ENCODE measurements at places on chromosomes 1 and 21.

- no peak for DNase-seq
Measured at GRCh38 chr1:188761226-188761625, 1716.4 kb downstream of the BRINP3 start.

- DNase-seq: peak; percentile 68
Measured at GRCh38 chr1:220527908-220528678, at the start of gene MARK1. MARK1 (plus strand) TSS chr1:220528136; CDS start chr1:220528823, 687 bp downstream.

DNA sequence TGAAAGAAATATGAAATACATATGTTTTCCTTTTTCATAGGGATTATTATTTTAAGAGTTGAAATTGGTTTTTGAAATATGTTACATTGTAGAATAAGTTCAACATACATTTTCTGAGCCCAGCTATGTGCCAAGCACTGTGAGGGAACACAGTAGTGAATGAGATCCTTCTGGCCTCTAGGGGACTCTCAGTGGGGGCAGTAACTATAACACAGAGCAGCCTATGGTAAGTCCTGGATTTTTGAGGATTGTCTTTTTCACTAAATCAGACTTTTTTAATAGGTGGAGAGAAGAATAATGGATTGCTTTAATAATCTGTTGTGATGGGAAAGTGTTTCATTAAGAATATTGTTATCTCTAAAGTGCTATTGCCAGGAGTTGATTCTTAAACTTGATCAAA, 2.4 kb downstream of the DNAJC6 start:
- no peak for DNase-seq

DNA sequence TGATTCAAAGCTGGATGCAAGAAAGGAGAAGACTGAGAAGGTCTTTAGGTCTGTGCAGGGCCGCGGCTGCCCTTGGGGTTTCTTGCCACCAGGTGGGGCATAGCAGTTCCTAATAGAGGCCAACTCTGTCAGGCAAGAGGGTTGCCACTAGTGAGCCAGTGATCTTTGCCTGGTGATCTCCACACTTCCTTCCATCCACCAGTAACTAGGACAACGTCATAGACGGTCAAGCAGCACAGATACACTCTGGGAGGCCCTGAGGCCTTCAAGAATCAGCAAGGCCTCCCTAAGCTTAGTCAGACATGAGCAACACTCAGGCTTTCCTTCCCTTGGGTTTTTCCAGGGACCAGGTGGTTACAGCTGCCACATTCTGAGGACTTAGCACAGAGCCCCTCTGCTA, 32.9 kb upstream of the ATP2B4 start:
- DNase-seq: no peak

- DNase-seq: no peak
Measured at GRCh38 chr1:71351438-71351837, 270.6 kb upstream of the ZRANB2 start.

GRCh38 chr1:236020359-236021219, 44.3 kb downstream of the NID1 start:
- DNase-seq: no peak

DNA sequence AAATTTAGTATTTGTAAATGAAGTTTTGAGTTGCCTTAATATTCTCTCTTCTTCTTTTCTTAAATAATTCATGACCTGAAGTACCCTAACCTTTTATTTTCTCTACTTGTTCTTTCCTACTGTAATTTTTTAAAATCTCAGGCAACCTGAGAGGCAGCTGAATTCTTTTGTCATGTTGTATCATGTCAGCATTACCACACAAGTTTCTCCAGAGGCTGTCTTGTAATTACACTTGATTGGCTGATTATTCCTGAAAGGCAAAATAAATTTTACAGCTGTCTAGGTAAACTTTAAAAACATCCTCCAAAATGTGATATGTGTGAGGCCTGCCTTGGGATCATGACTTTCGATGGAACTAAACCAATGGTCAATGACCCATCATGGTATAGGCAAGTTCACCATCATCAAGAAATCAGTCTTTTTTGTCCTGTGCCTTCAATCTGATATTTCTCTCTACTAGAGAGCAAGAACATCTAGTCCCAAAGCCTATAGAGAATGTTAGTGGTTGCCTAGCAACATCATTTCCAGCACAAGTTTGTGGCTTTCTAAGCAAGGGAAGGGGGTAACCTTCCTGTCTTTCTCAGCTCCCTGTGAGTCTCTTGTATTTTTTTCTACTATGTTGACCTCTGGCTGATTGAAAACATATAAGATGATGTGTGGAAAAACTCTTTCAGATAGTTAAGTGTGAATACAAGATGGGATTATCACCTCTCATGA, 115.5 kb downstream of the GABPA start:
- no peak for DNase-seq

DNA sequence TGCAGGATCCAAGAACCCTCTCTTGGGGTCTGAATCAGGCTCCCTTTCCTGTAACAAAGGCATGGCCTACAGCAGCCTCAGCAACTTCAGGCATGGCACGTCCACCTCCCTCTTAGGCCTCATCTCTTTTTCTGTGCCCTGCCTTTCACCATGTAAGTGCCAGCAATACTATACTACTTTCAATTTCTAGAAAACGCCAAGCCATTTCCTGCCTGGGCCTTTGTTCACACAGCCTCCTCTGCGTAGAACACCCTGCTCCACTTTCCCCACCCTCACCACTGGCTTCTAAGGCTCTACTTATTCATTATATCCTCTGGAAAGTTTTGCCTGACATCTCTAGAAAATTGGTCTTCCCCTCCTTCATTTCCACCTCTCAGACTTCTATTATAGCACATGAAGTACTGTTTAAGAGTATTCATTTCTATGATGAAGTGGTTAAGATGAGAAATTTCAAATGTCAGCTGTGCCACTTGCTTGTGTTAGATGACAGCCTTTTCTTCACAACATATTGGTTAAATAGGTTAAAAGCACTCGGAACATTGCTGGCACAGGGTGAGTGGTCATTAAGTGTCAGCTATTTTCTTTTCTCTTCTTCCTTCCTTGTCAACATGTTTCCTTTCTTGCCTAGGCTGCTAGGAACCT, 41.6 kb upstream of the VWA5B1 start:
- DNase-seq: no peak

DNA sequence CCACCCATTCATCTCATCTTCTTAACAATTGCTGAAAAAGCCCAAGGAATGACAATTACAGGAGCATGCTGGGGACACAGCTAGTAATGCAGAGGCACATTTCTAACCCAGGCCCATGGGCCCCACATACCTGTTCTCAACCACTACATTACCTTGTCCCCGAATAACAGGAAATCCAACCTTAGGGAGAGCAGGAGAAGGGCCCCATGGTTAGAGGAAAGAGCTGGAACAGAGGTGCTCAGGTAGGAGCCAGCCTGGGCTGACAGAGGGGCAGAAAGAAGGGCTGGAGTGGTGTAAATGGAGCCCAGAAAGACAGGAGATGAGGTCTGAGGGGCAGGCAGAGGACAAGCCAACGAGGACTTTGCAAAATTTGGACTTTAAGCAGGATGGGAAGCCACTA, 11.4 kb upstream of the S100A8 start:
- DNase-seq: no peak

GRCh38 chr1:68271596-68271995, 39.3 kb upstream of the WLS start:
- DNase-seq: no peak

GRCh38 chr1:107683683-107684082, 281.3 kb downstream of the VAV3 start:
- DNase-seq: no peak

GRCh38 chr1:45003741-45004140, 7.4 kb downstream of the HECTD3 start:
- DNase-seq: no peak

DNA sequence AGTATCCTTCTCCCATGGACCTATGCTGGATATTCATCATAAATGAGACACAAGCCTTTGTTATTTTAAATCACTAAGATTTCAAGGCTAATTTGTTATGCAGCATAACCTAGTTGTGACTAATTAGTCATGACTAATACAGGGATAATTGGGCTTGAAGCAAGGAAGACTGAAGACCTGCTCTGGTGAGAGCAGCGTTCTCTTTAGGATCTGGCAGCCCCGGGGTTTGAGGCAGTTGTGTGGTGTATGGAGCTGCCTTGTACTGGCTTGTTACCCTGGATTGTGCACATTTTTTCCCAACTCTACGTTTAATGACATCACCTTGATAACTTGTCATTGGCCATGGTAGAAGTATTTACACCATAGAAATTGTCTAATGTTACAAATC, 25.7 kb upstream of the SPAG17 start:
- DNase-seq: no peak

DNA sequence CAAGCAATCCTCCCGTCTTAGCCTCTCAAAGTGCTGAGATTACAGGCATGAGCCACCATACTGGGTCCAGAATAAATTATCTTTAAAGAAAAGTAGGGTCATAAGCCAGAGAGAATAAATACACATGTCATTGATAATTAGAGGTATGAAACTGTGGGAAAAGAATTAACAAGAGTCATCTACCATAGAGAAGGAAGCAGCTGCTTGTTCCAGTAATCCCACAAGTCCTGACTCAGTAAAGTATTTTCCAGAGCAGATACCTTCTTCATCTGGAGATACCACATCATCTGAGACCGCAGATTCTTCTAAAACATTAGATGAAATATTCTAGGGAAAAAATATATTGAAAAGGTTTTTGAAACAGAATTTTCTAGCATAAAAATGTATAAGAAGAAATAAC, 55.7 kb downstream of the USP1 start:
- no peak for DNase-seq

DNA sequence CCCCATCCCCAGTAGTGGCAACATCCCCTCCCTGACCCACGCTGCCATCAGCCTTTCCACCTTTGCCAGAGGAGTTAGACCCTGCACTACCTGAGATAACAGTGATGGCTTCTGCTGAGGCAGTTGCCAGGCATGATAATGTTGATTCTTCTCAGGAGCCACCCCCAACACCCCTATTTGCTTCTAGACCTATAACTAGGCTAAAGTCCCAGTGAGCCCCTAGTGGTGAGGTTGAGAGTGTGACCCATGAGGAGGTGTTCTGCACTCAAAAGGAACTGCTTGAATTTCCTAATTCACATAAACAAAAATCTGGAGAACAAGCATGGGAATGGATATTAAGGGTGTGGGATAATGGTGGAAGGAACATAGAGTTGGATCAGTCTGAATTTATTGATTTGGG, 159.6 kb upstream of the COL11A1 start:
- DNase-seq: no peak

DNA sequence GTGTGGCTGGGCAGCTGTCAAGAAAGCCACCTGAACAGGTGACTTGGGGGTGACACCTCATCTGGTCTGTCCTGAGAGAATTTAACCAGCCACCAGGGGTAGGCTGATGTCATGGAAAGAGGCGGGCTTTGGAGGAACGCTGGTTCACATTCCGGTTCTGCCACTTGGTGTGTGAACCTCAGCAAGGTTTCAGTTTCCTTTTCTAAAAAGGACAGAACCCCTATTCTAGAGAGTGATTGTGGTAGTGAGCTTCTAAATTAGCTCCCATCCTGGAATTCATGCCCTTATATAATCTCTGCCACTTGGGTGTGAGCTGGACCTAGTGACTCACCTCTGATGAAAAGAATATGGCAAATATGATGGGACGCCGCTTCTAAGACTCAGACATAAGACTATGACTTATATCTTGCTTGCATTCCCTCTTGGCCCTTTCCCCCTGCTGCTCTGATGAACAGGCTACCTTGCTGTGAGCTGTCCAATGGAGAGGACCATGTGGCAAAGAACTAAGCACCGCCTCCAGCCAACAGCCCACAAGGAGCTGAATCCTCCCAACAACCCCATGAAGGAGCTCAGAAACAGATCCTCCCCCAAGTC, 332.1 kb downstream of the RRAGC start:
- no peak for DNase-seq

- no peak for DNase-seq
Measured at GRCh38 chr21:32993894-32994293, 31.8 kb upstream of the OLIG2 start.

DNA sequence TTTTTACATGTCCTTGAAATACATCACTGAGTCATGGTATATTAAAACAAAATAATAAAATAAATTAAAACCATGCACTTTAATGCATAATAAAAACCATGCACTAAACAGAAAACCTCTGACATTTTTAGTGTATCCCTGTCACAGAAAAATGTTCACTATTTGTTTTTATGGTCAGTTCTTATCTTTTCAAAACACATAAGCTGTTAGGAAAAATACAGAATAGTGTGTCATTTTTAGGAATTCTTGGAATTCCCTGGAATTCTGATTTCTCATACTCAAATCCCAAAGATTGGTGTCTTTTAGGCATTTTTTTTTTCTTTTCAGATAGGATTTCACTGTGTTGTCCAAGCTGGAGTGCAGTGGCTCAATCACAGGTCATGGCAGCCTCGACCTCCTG, 25.1 kb upstream of the TINAGL1 start:
- no peak for DNase-seq

- no peak for DNase-seq
Measured at GRCh38 chr1:67390041-67390887, 39.9 kb downstream of the SERBP1 start.

- no peak for DNase-seq
Measured at GRCh38 chr1:157725221-157725577, 24.6 kb upstream of the FCRL3 start.

GRCh38 chr1:221164951-221165838, 286.0 kb downstream of the HLX start:
- no peak for DNase-seq

DNA sequence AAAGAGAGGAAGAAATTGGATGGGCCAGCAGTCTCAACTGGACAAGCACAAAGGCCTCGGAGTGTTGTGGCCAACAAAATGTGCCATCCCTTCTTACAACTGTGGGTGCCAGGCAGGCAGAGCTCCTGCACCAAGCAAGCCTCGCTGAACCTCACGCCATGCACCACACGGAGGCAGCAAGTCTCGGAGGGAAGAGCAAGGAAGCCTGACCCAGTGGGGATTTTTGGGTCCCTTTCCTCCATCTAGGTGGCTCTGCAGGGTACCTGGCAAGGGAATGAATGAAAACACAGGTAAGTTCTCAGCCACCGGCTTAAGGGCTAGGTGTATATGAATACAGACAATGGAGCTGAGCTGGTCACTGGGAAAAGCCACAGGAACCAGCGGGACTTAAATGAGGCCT, 40.8 kb downstream of the HSD3B1 start:
- no peak for DNase-seq

DNA sequence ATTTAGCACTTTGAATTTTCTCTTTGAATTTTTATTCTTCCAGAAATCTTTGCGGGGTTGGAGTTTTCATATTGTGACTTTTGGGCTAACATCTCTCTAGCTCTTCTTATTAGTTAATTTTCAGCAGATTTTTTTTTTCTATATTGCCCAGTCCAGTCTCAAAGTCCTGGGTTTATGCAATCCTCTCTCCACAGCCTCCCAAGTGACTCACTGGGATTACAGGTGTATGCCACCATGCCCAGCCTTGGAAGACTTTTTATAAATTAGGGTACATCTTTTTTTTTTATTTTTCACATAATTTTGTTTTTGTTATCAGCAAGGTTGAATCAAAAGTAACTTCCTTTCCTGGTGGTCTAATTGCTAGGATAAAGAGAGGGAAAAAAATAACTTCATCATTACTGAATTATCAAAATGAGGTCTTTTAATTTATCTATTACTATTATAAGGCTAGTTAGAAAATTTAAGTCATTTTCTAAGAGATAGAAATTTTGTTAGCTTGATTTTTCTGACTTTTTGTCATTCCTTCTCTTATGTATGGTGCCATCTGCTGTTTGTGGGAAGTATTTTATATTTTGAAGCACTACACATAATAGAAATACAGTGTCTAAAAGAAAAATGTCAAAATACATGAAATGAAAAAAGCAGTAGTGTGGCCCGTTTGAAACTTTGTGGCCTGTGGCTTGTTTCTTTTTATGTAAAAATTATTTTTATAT, 273.4 kb upstream of the CACYBP start:
- no peak for DNase-seq

- peak; percentile 69 for DNase-seq
Measured at GRCh38 chr1:207866471-207867135, 44.3 kb downstream of the CD34 start.

GRCh38 chr1:116680752-116681151, 13.2 kb upstream of the IGSF3 start:
- DNase-seq: no peak
